ENCODE measurements at places on chromosomes 7 and 10.

- no peak for DNase-seq
Observed at GRCh38 chr7:51351661-51352060, 35.1 kb upstream of the COBL start.

DNA sequence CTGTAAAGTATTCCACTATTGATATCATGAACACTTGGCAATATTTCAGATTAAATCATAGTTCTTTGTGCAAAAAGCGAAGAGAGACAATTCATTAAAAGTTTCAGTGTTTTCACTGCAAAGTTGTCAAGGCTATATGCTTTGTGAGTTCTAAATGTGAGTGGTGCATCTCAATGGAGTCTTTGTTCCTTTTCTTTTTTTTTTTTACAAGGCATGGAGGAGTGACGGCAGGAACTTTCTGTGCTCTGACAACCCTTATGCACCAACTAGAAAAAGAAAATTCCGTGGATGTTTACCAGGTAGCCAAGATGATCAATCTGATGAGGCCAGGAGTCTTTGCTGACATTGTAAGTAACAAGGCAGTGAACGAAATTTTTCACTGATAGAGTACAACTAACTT is 84.5 kb downstream of the AASS start:
- DNase-seq: no peak

GRCh38 chr10:42367532-42368230 is 270.7 kb downstream of the ZNF33B start:
- DNase-seq: no peak

DNA sequence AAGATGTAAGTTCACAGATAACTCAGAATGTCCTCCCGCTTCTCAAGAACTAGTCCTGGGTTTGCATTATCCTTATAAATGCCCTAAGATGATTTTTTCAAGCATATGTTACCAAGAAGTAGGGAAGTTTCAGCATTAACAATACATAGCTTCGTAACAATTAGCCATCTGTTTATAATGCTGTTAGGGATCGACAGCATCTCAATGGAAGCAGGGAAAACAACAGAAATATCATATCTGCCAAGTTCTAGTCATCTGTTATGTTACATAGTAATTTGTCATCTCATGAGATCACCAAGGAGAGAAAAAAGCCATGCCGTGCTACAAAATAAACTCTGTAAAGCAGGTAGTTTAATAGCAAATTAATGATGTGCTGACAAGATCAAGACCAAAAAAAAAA is 731.5 kb upstream of the C7orf33 start:
- DNase-seq: no peak

GRCh38 chr10:116329153-116329552 is 4.9 kb downstream of the CCDC172 start:
- no peak for DNase-seq

GRCh38 chr7:22223807-22224206 is 133.1 kb downstream of the RAPGEF5 start:
- no peak for DNase-seq

GRCh38 chr10:102399217-102400021 is 3.9 kb downstream of the NFKB2 start:
- peak; percentile 81 for DNase-seq

- no peak for DNase-seq
Observed at GRCh38 chr7:124652237-124652636, 113.4 kb downstream of the GPR37 start.

GRCh38 chr7:55144333-55145317 is 125.8 kb downstream of the EGFR start:
- peak; percentile 8 for DNase-seq

- no peak for DNase-seq
Observed at GRCh38 chr10:103837370-103838069, 17.9 kb downstream of the SH3PXD2A start.

DNA sequence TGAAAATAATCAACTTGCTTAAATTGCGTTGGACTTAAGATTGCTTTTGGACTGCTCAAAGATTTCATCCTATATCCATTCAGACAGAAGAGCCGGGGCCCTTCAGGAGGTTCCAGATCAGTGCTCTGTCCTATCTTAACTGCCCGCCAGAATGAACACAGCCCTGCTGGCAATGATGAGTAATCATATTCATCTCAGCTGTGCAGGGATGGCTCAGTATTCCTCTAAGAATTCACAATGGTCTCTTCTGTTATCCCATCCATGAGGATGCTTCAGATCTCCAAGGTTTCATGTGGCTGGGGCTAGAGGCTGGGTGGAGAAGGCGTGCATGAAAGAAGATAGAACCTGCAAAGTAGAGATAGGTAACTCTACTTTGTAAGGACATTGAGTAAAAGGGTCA is 80.0 kb upstream of the NPVF start:
- DNase-seq: no peak

- DNase-seq: no peak
Observed at GRCh38 chr7:11141541-11141940, 167.9 kb downstream of the PHF14 start.

DNA sequence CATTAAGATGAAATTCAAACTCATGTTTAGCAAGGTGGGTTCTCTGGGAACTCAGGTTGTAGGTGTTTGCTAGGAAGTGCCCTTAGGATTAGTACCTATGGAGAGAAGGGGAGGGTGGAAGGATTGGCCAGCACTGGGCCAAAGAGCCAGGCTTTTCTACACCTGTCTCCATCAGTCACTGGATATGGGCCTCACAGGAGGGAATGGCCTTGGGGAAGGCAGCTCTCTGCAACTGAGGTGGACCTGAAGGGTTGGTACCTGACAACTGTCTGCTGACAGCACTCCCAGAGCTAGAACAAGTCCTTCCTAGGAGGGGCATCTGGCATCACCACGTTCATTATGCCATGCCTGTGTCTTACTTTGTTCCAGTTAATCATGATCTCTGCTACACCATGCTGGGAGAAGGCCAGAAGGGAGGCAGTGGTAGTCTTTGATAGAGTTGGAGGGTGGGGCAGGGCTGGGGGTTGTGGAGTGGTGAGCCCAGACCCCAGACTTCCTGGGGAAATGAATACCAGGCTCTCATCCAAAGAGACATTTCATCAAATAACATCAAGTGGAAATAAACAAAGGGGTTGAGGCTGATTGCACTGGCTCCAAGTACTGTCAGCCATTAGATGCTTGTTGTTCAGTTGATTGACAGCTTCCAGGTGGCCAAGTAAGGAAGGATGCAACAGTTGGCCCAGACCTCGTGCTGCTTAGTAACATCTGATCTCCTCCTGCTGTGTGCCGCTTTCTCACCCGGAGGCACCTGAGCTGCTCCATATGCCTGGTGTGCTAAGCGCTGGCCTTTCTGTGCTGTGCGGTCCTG is 70.6 kb upstream of the PIK3CG start:
- DNase-seq: no peak

GRCh38 chr10:88705958-88706357 is at the start of gene LIPK:
LIPK (plus strand) TSS chr10:88706249; CDS start chr10:88724544, 18,295 bp downstream.
- no peak for DNase-seq

GRCh38 chr10:102869258-102870198 is at the start of gene AS3MT:
AS3MT (plus strand) TSS chr10:102869470; CDS start chr10:102869593, 123 bp downstream.
- DNase-seq: peak; percentile 26
